Calu3 (cell line): ENCODE measurements at places on chromosomes 12 and 14. TPM values are rescaled to one million over a fixed set of nuclear protein-coding genes. Genes with fewer than 3 reads are reported as not detected.

DNA sequence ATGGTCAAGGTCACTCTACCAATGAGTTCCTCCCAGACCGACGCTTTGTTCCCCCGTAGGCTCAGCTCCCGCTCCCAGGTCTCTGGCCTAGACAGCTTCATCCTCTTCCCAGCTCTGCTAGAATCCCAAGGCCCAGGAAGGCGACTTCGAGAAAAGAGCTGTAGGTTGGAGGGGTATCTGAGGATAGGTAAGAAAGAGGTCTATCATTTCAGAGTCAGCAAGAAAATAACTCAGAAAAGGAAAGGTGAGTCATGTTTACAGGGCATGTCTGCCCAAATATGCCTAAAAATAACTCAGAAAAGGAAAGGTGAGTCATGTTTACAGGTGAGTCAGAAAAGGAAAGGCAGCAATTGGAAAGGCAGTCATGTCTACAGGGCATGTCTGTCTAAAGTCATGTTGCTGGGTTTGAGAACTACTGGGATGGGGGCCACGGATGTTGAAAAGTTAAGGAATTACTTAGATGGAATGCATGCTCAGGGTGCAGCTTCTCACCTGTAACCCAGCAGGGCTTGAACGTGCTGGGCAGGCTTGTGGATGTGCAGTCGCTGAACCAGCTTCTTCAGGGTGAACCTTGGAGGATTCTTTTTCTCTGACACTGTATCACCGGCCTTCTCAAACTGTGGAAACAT is 12.2 kb downstream of the TEP1 start:
- peaks cover 16% of the 10 kb centered on the region for H3K4me1 ChIP-seq
- DNase-seq, result peak; percentile 42
- no peaks in the 10 kb centered on the region for H3K27me3 ChIP-seq
- H3K36me3 ChIP-seq, result peaks cover 41% of the 10 kb centered on the region
- peak overlapping the region; percentile 17 for H3K4me3 ChIP-seq

GRCh38 chr12:116647813-116648212 is 88.6 kb downstream of the MAP1LC3B2 start:
- H3K27ac ChIP-seq, result no peak overlapping the region
- no peaks in the 10 kb centered on the region for H3K36me3 ChIP-seq
- no peaks in the 10 kb centered on the region for H3K4me1 ChIP-seq

DNA sequence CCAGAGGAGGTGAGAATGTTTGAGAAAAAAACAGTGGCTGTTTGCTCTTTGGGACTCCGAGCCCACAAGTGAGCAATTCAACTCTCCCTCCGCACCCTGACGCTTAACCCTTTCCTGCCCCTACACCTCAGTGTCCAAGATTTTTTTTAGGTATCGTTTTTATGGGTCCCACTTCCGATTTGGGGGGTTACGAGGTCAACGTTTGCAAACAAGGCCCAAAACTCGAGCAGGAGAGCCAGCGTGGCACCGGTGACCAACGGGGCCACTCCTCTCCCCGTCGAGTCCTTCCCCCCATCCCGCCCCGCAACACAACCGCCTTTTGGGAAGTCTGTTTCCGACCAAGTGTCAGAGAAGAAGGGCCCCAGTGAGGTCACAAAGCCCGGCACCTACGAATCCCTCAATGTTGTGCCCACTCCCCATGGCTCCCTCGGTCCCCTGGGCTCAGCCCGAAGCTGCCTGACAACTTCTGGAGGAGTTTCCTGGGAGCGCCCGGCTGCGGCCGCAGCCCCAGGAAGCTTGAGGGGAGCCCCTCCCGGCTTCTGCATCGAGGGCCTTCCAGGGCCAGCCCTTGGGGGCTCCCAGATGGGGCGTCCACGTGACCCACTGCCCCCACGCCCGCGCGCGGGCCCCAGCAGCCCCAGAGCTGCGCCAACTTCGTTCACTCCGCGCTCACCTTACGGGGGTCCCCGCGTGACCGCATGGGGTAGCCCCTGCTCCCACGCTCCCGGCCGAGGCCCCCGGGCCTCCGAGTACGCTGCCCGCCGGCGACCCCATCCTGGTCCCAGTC is 1.2 kb downstream of the CDK2AP1 start:
- no peaks in the 10 kb centered on the region for H3K4me1 ChIP-seq
- H3K36me3 ChIP-seq, result peaks cover 27% of the 10 kb centered on the region
- no peaks in the 10 kb centered on the region for H3K27me3 ChIP-seq
- DNase-seq, result peak; percentile 30
- H3K27ac ChIP-seq, result peak overlapping the region; percentile 52
- peak overlapping the region; percentile 78 for H3K4me3 ChIP-seq

- H3K36me3 ChIP-seq, result no peaks in the 10 kb centered on the region
- H3K27ac ChIP-seq, result no peak overlapping the region
- no peak overlapping the region for H3K4me3 ChIP-seq
- H3K27me3 ChIP-seq, result no peaks in the 10 kb centered on the region
- no peak for DNase-seq
Observed at GRCh38 chr12:16154990-16155389, 122.5 kb downstream of the SLC15A5 start.

The MYO1A gene
- total RNA-seq, result 0.31 and 1.5 TPM in 2 replicates

- H3K4me1 ChIP-seq, result no peaks in the 10 kb centered on the region
- no peak overlapping the region for H3K4me3 ChIP-seq
- no peak overlapping the region for H3K27ac ChIP-seq
- H3K36me3 ChIP-seq, result no peaks in the 10 kb centered on the region
- DNase-seq, result no peak
Observed at GRCh38 chr12:96186607-96187301, 7.4 kb upstream of the ELK3 start.

GRCh38 chr12:54004841-54005530 is 3.8 kb upstream of the HOXC8 start:
- H3K27ac ChIP-seq, result no peak overlapping the region
- no peak overlapping the region for H3K4me3 ChIP-seq
- H3K36me3 ChIP-seq, result peaks cover 12% of the 10 kb centered on the region

The KRT6A gene
- total RNA-seq, result 0.24 TPM in 1 of 2 replicates, not detected in the other

The TDRD9 gene
- not detected in 2 replicates for total RNA-seq

The NEUROD4 gene
- not detected in 2 replicates for total RNA-seq

The RNF34 gene
- total RNA-seq, result 79.5 and 82.0 TPM in 2 replicates

The HOXC12 gene
- total RNA-seq, result not detected in 2 replicates

DNA sequence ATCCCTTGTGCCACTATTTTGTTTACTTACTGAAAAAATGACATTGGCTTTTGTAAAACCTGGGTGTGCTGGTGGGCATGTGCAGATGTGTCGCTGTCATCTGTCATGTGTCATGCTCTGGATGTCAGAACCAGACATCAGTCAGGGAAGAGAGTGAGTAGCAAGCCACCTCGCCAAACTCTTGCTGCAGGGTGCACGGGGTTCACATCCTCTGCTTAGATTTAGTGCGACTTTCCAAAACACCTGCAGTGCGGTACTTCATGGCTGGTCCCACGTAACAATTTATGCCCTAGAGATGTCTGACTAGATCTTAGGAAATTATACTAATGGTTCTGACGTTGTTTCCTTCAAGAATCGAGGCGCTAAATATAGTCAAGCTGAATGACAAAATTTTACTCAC is 106.7 kb downstream of the CRADD start:
- peak overlapping the region; percentile 74 for H3K27ac ChIP-seq
- no peaks in the 10 kb centered on the region for H3K27me3 ChIP-seq

GRCh38 chr12:54598970-54599369 is 10.5 kb upstream of the PPP1R1A start:
- no peak overlapping the region for H3K4me3 ChIP-seq
- H3K36me3 ChIP-seq, result no peaks in the 10 kb centered on the region
- DNase-seq, result no peak
- H3K4me1 ChIP-seq, result peaks cover 8% of the 10 kb centered on the region
- H3K27ac ChIP-seq, result no peak overlapping the region

DNA sequence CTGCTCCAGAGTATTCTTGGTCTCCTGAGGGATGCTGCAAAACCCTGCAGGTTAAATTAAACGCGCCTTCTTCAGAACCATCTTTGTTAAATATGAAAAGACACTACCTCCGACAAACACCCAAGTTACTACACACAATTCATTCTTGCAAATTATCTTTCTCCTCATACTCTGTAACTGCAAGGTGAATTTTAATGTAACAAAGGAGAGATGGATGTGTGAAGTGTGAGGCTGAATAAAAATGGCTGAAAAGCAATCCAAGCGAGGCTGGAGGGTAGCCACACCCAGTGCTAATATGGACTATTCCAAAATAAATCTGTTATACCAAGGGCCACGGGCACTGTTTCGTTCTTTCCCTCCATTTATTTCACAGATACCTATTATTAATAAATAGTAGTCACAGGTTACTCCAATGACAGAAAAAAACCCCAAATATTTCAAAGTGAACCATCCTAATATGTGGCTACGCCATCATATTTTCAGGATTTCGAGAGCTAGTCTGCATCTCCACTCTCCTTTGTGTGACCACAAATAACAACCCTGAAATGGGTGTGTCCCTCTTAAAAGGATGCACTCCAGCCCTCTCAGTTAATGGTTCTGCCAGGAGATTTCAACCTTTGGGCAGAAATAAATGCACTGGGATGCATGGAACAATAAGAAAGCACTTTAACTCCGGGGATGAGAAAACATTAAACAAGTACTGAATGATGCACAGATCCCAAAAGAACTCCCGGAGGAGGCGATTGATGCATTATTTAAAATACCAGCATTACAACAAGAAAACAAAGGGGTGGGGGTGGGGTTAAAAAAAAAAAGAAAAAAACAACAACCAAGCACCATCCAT is 53.1 kb upstream of the CCDC175 start:
- no peak for DNase-seq
- no peak overlapping the region for H3K27ac ChIP-seq
- no peaks in the 10 kb centered on the region for H3K36me3 ChIP-seq

GRCh38 chr12:92370828-92371227 is 225.2 kb upstream of the BTG1 start:
- H3K4me1 ChIP-seq, result peaks cover 12% of the 10 kb centered on the region
- H3K27me3 ChIP-seq, result no peaks in the 10 kb centered on the region
- no peak for DNase-seq
- no peaks in the 10 kb centered on the region for H3K36me3 ChIP-seq

DNA sequence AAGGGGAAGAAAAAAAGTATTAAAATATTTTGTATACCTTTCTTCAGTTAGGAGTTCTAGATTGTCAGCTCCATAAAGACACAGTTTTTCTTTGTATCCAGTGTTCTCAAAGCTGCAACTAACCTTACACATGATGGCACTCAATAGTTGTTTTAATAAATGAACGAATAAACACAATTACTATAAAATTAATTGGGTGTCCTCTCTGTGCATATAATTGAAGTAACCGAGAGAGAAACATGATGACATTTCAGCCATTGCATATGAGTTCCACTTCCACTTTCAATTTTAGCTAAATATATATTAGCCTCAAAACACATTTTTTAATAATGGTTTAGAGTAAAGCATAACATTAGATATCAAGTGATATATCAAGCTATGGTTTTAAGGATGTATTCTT is 671.2 kb downstream of the LRFN5 start:
- no peaks in the 10 kb centered on the region for H3K4me1 ChIP-seq
- H3K27me3 ChIP-seq, result no peaks in the 10 kb centered on the region
- no peak overlapping the region for H3K27ac ChIP-seq
- DNase-seq, result no peak
- H3K4me3 ChIP-seq, result no peak overlapping the region
- no peaks in the 10 kb centered on the region for H3K36me3 ChIP-seq

- peaks cover 27% of the 10 kb centered on the region for H3K36me3 ChIP-seq
- H3K4me1 ChIP-seq, result no peaks in the 10 kb centered on the region
- no peak for DNase-seq
- no peaks in the 10 kb centered on the region for H3K27me3 ChIP-seq
- no peak overlapping the region for H3K27ac ChIP-seq
Observed at GRCh38 chr14:103654619-103655018, 25.6 kb downstream of the KLC1 start.

The DHRS2 gene
- total RNA-seq, result 1.8 and 3.0 TPM in 2 replicates

DNA sequence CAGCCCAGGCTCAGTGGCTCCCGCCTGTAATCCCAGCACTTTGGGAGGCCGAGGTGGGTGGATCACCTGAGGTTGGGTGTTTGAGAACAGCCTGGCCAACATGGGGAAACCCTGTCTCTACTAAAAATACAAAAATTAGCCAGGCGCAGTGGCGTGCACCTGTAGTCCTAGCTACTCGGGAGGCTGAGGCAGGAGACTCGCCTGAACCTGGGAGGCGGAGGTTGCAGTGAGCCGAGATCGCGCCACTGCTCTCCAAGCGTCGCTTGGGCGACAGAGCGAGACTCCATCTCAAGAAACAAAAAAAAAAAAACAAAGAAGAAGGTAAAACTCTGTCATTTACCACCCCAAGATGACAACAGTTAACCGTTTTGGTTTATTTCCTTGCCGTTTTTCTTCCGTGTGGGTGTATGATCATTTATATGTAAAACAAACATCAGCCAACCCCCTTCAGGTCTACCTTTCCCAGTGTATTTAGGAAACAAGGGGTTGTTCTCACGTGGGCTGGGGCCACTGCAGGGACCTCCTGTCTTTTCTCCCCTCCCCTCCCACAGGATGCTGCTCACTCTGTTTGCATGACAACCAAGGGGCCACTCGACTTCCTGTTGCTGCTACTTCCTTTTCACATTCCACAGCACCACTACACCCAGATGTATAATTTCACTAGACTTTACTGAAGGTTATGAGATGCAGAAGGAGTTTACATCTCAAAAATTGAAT is 13.6 kb downstream of the TTC9 start:
- peaks cover 14% of the 10 kb centered on the region for H3K4me1 ChIP-seq
- H3K4me3 ChIP-seq, result no peak overlapping the region
- H3K27ac ChIP-seq, result no peak overlapping the region
- H3K36me3 ChIP-seq, result no peaks in the 10 kb centered on the region

DNA sequence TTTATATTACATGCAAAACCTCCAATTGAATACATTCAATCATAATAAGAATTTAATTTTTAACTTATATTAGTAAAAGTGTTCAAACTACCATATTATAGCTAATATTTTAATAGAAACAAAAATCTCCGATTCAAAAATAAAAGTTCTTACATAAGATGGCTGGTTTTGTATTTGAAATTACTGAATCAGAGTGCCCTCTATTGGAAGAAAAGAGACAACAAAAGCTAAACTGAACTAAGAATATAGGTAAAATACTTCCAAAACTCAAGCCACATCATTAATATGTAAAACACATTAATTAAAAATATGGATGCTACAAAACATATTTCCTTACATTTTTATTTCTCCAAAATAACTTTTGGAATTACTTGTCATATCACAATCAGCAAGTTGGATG is 120.3 kb downstream of the GARIN6 start:
- DNase-seq, result no peak
- no peaks in the 10 kb centered on the region for H3K36me3 ChIP-seq
- no peak overlapping the region for H3K27ac ChIP-seq
- H3K27me3 ChIP-seq, result peaks cover 18% of the 10 kb centered on the region

GRCh38 chr14:24137529-24138395 is 1.8 kb downstream of the PSME1 start:
- peaks cover 30% of the 10 kb centered on the region for H3K4me1 ChIP-seq
- peak overlapping the region; percentile 82 for H3K4me3 ChIP-seq
- no peaks in the 10 kb centered on the region for H3K27me3 ChIP-seq
- no peak for DNase-seq

GRCh38 chr12:103382119-103382518 is 113.6 kb downstream of the C12orf42 start:
- H3K27ac ChIP-seq, result no peak overlapping the region
- H3K27me3 ChIP-seq, result no peaks in the 10 kb centered on the region
- H3K4me3 ChIP-seq, result no peak overlapping the region
- no peak for DNase-seq
- no peaks in the 10 kb centered on the region for H3K36me3 ChIP-seq

- no peak overlapping the region for H3K27ac ChIP-seq
- no peak overlapping the region for H3K4me3 ChIP-seq
- H3K27me3 ChIP-seq, result no peaks in the 10 kb centered on the region
Observed at GRCh38 chr12:124852911-124853427, 10.7 kb downstream of the SCARB1 start.

- peak overlapping the region; percentile 33 for H3K4me3 ChIP-seq
- H3K4me1 ChIP-seq, result peaks cover 63% of the 10 kb centered on the region
- H3K36me3 ChIP-seq, result peaks cover 60% of the 10 kb centered on the region
- DNase-seq, result peak; percentile 62
- no peaks in the 10 kb centered on the region for H3K27me3 ChIP-seq
- peak overlapping the region; percentile 97 for H3K27ac ChIP-seq
Observed at GRCh38 chr12:11875414-11875935, 195.3 kb upstream of the BCL2L14 start.

The TAC3 gene
- not detected in 2 replicates for total RNA-seq
